ENCODE measurements at places on chromosomes 6 and 20.

- peak overlapping the region; percentile 66 for H3K27ac ChIP-seq
- DNase-seq: no peak
- no peaks in the 10 kb centered on the region for H3K36me3 ChIP-seq
These were observed 18.4 kb upstream of the IFNGR1 start for GRCh38 chr6:137237413-137238170.

DNA sequence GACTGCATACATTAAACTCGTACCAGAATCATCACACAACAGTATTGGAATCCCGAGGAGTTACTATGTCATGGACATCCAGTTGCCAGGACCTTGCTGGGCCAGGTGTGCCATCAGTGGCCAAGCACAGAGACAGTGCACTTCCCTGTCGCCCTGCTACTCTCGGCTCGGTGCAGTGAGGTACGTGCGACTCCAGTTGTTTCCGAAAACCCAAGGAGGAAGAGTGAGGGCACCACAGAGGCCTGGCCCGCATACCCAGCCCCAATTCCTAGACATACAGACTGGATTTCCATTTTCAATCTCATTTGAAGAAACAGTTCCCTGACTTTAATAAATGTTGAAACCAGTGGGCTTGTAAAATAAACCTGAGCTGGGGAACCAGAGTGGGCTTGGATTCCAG, 62.5 kb upstream of the AFDN start:
- peaks cover 11% of the 10 kb centered on the region for H3K27me3 ChIP-seq
- no peak overlapping the region for H3K27ac ChIP-seq
- H3K4me3 ChIP-seq: no peak overlapping the region
- no peaks in the 10 kb centered on the region for H3K36me3 ChIP-seq

DNA sequence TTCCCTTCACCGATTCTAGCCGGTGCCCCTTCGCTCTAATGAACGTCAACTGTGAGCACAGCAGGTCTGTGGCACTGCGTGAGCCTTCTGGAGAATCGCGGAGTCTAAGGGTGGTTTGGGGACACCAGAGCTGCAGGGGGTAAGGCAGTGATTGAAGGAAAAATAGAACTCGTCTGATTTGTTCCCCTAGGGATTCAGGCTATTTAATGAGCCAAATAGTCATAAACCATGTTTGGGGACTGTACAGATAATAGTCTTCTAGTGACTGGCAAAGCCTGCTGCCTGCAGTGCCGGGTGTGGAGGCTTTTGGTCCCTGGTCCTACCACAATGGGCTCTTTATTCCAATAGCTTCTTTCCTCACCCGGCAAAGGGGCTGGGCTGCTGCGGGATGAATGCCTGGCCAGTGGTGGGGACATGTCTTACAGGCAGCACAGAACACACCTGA, 11.1 kb upstream of the NTSR1 start:
- no peak overlapping the region for H3K27ac ChIP-seq
- no peak overlapping the region for H3K4me3 ChIP-seq
- H3K4me1 ChIP-seq: peaks cover 5% of the 10 kb centered on the region
- DNase-seq: no peak
- no peaks in the 10 kb centered on the region for H3K36me3 ChIP-seq

- no peak overlapping the region for H3K4me3 ChIP-seq
- peak overlapping the region; percentile 80 for H3K27ac ChIP-seq
- peaks cover 20% of the 10 kb centered on the region for H3K4me1 ChIP-seq
- peaks cover 32% of the 10 kb centered on the region for H3K36me3 ChIP-seq
- DNase-seq: no peak
These were observed 16.5 kb downstream of the MTHFD1L start for GRCh38 chr6:150881911-150882481.

- H3K4me3 ChIP-seq: no peak overlapping the region
- H3K27me3 ChIP-seq: peaks cover 12% of the 10 kb centered on the region
- H3K36me3 ChIP-seq: no peaks in the 10 kb centered on the region
- peaks cover 7% of the 10 kb centered on the region for H3K4me1 ChIP-seq
- H3K27ac ChIP-seq: no peak overlapping the region
These were observed 603.8 kb downstream of the PRKN start for GRCh38 chr6:162123797-162124196.

GRCh38 chr6:70152786-70153185, 150.1 kb downstream of the COL9A1 start:
- H3K4me3 ChIP-seq: no peak overlapping the region
- peaks cover 4% of the 10 kb centered on the region for H3K27me3 ChIP-seq
- peaks cover 5% of the 10 kb centered on the region for H3K4me1 ChIP-seq
- DNase-seq: no peak
- no peaks in the 10 kb centered on the region for H3K36me3 ChIP-seq
- H3K27ac ChIP-seq: no peak overlapping the region

DNA sequence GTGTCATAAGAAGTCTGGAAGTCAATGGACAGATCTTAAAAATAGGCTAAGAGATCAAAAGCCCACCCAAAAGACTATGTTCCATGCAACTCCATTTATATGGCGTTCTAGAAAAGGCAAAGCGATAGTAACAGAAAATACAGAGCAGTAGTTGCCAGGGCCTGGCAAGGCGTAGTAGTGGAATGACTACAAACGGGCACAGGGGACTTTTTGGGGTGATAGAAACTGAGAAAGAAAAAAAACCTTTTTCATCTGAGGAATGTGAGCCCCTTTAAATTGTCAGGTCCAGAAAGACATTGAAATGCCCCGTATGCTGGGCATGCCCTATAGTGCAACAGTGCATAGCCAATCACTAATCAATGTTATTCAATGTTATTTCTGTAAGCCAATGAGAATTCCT, 47.2 kb upstream of the FAM50B start:
- H3K27me3 ChIP-seq: no peaks in the 10 kb centered on the region
- DNase-seq: no peak
- H3K4me3 ChIP-seq: no peak overlapping the region
- H3K4me1 ChIP-seq: peaks cover 45% of the 10 kb centered on the region
- H3K27ac ChIP-seq: peak overlapping the region; percentile 3

DNA sequence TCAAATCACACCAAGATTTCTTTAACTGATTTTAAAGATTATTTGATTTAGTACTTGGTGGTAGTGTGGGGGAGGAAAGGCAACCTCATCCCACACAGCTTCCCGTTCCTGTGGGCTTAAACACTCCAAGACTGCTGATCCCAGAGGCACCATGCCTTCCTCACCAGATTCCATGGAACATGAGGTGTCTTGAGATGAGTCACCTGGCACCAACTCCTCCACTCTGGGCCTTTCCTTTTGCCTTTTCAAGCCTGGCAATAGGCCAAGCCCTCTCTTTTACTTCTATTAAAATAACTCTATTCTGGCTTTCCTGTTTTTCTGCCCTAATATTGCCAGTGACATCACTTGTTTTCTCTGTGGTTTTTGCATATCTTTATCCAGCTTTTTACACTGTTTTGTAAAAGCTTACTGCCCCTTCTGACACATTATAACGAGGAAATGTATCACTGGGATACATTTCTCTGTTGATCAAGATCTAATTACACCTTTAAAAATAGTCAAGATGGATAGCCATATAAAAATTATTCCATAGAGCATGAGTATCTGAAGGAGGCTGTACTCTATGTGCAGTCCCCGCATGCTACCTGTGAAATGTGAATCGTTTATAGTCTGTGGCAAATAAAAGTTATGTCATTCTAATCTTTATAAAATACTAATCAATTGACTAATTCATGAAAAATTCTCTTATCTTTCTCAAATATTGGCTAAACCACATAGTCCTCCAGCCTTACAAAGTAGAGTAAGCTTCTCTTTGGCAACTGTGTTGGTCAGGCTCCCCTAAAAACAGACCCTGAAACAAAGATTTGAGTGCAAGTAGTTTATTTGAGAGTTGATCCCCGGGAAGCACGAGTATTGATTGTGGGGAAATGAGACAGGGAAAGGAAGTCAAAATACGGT, 257.8 kb upstream of the KCNQ5 start:
- H3K4me1 ChIP-seq: peaks cover 27% of the 10 kb centered on the region
- H3K27ac ChIP-seq: peak overlapping the region; percentile 55
- no peak overlapping the region for H3K4me3 ChIP-seq

- DNase-seq: no peak
- H3K4me3 ChIP-seq: no peak overlapping the region
- no peak overlapping the region for H3K27ac ChIP-seq
- H3K36me3 ChIP-seq: no peaks in the 10 kb centered on the region
- H3K27me3 ChIP-seq: peaks cover 18% of the 10 kb centered on the region
These were observed 25.1 kb upstream of the CMTR1 start for GRCh38 chr6:37407948-37408347.

DNA sequence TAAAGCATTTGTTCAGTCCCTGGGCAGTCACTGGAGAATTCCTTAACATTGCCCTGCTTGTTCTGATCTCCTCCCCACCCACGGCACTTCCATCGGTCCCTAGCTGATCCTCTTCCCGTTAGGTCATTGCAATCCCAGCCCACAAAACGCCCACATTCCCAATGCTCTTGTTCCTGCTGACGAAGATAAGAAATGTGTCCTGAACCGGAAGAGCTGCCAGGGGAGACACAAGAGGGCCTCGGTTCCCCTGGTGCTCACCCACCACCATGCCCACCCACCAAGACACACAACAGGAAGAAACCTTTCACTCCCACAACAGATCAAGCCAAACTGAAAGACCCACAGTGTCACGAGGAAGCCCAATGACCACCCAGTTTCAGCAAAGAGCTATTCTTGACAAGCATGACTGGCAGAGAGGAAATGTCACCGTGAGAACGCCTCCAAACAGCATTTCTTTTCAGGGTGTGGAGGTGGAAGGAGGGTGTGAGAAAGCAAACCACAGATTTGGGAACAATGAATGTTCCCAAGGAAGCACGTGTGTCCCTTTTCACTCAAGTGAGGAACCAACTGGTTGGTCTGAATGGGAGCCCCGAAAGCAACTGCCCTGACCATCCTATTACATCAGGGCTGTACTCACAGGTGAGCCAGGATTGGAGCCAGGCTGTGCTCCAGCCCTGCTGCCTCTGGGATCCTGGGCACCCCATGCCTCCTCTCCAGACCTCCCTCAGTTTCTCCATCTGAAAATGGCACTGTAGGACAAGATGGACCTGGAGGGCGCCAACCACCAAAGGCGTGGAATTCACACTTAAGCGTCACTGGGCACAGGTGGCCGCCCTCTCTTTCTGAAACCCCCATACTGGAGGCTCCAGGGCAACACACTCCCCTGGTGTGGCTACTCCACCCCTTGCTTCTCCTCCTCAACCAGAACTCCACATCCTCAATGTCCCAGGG, 97.5 kb downstream of the ZMYND8 start:
- no peak for DNase-seq
- H3K27me3 ChIP-seq: no peaks in the 10 kb centered on the region

DNA sequence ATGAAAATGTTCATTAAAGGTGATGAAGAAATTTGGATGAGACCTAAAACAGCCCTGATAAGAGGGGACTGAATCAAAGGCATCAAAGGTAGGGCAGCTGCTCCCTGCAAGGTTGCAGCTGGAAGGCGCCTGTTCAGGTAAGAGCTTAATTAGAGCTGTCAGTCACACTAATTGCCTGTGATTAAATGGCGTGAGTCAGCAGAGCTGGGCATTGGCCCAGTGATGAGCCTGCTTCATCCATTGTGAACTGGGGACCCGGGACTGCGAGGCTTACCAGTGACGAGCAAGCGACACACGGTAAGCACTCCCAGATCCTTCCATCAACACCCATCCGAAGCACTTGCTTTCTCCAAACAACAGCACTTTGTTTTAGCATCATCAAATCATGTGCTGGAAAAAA, 621.5 kb upstream of the CDH4 start:
- H3K27ac ChIP-seq: no peak overlapping the region
- no peaks in the 10 kb centered on the region for H3K4me1 ChIP-seq
- H3K27me3 ChIP-seq: peaks cover 3% of the 10 kb centered on the region
- H3K4me3 ChIP-seq: no peak overlapping the region
- DNase-seq: no peak

GRCh38 chr20:11686820-11687543, 230.7 kb upstream of the BTBD3 start:
- no peak overlapping the region for H3K27ac ChIP-seq
- peaks cover 5% of the 10 kb centered on the region for H3K27me3 ChIP-seq
- H3K36me3 ChIP-seq: no peaks in the 10 kb centered on the region
- peak; percentile 40 for DNase-seq

DNA sequence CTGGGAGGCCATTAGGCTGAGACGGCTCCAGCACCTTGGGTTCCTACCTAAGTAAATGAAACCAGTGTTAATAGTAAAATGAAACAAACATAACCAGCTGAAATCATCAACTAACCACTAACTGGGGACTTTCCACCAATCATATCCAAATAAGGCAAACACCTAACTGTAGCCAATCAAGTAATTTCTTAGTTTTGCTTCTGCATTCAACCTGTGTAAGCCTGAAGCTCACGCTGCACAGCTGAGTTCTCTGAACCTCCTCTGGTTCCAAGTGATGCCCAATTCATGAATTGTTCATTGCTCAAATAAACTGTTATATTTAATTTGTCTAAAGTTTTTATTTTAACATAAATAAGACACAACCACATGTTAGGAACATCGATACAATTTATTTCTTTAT, 22.5 kb downstream of the KLHL32 start:
- peaks cover 7% of the 10 kb centered on the region for H3K27me3 ChIP-seq
- no peak for DNase-seq
- H3K36me3 ChIP-seq: no peaks in the 10 kb centered on the region
- H3K4me1 ChIP-seq: peaks cover 17% of the 10 kb centered on the region

DNA sequence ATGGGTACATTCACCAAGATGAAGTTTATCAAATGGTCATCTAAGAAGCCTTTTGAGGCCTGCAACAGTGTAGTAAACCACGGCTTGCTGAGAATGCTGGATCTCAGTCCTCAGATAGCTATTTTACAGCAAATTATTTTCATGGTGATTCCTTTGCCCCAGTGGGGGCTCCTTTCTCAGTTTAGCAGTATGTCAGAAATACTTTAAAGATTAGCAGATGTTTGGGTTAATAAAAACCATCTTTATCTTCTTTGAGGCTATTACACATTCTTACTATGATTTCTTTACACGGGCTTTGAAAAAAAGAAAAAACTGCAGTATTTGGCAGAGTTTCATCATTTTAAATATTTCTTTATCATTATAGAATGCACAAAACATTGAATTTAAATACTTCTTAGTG, 10.7 kb downstream of the MYLIP start:
- H3K4me3 ChIP-seq: no peak overlapping the region
- H3K27me3 ChIP-seq: no peaks in the 10 kb centered on the region
- peaks cover 51% of the 10 kb centered on the region for H3K4me1 ChIP-seq
- peaks cover 38% of the 10 kb centered on the region for H3K36me3 ChIP-seq
- H3K27ac ChIP-seq: peak overlapping the region; percentile 52

GRCh38 chr20:20743511-20744169, 31.2 kb upstream of the RALGAPA2 start:
- peaks cover 4% of the 10 kb centered on the region for H3K27me3 ChIP-seq
- H3K4me1 ChIP-seq: peaks cover 12% of the 10 kb centered on the region
- no peak for DNase-seq
- no peak overlapping the region for H3K4me3 ChIP-seq

- H3K4me3 ChIP-seq: no peak overlapping the region
- no peak for DNase-seq
- H3K27ac ChIP-seq: peak overlapping the region; percentile 84
- peaks cover 33% of the 10 kb centered on the region for H3K36me3 ChIP-seq
- H3K27me3 ChIP-seq: no peaks in the 10 kb centered on the region
These were observed 12.4 kb downstream of the PKIG start for GRCh38 chr20:44594730-44595129.

- H3K4me1 ChIP-seq: peaks cover 20% of the 10 kb centered on the region
- peak overlapping the region; percentile 80 for H3K27ac ChIP-seq
- H3K4me3 ChIP-seq: no peak overlapping the region
- H3K27me3 ChIP-seq: no peaks in the 10 kb centered on the region
- DNase-seq: no peak
These were observed 244.4 kb downstream of the SAMD5 start for GRCh38 chr6:147752689-147753403.
